NCI-H510A treated with DMSO at 0.1 percent for 48 hours (cell line): ENCODE measurements at places on chromosomes 2 and 18.

DNA sequence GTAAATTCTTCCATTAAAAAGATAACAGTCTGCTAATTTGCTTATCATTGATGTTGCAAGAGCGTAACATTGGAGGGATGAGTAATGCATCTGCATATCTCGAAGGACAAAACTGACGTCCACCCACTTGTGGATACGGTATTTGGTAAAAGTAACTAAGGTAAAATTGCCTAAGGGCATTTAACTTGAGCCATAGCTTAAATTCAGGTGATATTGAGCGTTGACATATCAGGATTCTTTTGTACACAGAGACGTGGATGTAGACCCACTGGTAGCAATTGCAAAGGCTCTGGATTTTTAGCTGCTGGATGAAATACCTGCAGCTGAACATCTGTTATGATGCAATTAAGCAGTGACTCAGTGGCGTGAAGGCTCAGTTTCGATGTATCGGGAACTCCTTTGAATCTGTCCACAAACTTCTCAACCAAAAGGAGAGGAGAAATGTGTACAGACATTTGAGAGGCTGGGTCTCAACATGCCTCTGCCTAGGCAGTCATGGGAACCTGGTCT is 119.3 kb downstream of the SPTBN1 start:
- DNase-seq: no peak

GRCh38 chr18:55462652-55463051 is 125.3 kb downstream of the TCF4 start:
- DNase-seq: no peak

DNA sequence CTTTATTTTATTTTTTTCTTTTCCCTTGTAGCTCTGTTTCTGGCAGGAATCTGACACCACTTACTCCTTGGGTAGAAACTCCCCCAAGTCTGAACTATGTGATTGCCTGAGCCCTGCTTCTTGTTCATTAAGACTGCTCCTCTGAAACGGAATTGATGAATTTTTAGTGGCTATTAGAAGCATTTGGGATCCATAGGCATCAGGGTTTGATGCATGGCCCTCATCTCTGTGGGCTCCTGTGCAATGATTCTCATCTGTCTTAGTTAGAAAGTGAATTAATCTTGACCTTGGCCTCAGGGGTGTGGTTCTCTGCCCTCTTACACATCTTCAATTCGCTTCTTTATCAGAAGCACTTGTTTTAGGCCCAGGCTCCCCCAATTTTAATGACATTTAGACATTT is 31.0 kb upstream of the DARS1 start:
- no peak for DNase-seq

- DNase-seq: no peak
Observed at GRCh38 chr2:24473626-24474025, 17.4 kb upstream of the NCOA1 start.

- no peak for DNase-seq
Observed at GRCh38 chr2:10026940-10027569, 16.3 kb upstream of the KLF11 start.
